Cerebellum (tissue), 4 donors: ENCODE measurements at places on chromosomes 12 and 14. TPM values are rescaled to one million over a fixed set of nuclear protein-coding genes. Genes with fewer than 3 reads are reported as not detected.

DNA sequence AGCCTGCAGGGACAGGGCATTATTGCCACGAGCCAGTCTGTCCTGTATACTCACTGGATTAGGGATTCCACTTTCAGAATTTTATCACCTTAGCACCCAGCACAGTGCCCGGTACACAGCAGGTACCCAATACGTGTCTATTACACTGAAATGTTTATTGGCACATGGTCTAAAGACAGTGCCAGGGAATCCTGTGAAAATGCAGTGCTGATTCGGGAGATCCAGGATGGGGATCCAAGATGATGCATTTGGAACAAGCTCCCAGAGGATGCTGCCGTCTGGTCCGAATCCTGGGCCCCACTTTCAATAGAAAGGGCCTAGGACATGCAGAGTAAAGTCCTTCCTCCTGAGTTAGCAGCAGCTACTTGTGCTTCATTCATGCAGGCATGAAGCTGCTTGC, 230.7 kb downstream of the CACNA1C start:
- no peak for DNase-seq

DNA sequence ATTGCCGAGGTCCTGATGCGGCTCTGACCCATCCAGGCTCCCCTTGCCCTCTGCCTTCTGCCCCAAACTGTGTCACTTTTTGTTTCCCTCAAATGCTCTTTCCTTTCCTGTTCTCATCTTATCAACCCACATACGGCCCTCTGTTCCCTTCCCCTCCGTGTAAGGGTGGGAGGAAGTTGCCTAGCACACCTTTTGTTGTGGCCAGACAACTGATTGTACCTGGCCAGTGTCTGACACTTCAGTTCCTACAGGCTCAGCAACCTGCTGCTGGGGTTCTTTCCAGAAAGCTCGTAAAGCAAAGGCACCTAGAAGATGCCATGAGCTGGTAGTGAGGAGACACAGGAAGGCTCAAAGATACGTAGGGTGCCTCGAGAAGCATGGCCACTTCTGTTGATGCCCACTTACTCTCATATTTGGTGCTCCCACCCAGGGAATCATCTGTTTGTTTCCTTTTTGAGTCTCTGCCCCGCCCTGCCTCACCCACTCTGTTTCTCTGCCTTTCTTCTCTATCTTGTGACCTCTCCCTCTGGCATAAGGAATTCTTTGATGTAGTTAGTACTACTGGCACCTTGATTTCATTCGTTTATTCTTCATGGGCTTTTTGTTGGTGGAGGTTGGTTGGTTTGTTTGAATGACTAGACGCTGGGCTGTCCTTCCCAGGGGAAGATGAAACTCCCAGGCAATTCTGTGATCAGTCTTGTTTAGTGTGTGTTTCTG, 152.4 kb upstream of the FKBP4 start:
- DNase-seq: no peak

DNA sequence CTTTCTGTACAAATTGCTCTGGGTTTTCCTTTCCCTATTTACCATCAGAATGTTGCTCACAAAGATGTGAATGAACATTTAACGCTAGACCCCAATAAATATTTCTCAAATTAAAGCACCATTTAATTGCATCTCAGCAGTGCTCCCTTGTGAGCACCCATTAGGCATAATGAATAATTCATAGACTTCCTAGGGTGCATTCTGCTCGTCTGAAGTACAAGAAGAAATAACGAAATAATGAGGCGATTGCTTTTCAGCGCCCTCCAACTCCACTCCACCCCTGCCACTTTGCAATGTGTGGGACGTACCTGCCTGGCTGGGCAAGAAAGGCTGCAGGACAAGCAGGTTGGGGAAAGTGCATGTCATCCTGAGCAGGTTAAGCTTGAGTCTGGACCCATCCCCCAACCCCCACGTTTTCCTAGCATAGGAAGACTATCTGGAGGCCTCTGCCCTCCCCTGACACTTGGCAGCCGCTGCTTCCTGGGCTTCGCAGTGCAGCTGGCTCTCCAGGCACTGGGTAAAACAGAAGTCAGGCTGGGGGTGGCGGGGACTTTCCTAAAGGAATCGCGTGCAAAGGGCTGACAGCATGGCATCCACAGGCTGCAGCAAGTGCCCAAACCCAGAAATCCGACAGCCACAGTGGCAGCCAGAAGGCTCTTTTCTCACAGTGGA, 253.7 kb downstream of the DUSP6 start:
- DNase-seq: no peak

- DNase-seq: peak; percentile 96
These were observed at the start of gene CHMP4A for GRCh38 chr14:24212924-24213865. Gene CHMP4A, minus strand, starts transcription at chr14:24213488. Its CDS starts 49 bp downstream, at chr14:24213439.

KDM2B gene
- 48.4 TPM for total RNA-seq
